Stimulated activated CD4-positive, alpha-beta T cell treated with anti-CD3 and anti-CD28 coated beads, Interleukin-1b, Interleukin-23, amount 100 ng/mL, for 24 hours (primary cell): ENCODE measurements at places on chromosomes 6 and 20.

DNA sequence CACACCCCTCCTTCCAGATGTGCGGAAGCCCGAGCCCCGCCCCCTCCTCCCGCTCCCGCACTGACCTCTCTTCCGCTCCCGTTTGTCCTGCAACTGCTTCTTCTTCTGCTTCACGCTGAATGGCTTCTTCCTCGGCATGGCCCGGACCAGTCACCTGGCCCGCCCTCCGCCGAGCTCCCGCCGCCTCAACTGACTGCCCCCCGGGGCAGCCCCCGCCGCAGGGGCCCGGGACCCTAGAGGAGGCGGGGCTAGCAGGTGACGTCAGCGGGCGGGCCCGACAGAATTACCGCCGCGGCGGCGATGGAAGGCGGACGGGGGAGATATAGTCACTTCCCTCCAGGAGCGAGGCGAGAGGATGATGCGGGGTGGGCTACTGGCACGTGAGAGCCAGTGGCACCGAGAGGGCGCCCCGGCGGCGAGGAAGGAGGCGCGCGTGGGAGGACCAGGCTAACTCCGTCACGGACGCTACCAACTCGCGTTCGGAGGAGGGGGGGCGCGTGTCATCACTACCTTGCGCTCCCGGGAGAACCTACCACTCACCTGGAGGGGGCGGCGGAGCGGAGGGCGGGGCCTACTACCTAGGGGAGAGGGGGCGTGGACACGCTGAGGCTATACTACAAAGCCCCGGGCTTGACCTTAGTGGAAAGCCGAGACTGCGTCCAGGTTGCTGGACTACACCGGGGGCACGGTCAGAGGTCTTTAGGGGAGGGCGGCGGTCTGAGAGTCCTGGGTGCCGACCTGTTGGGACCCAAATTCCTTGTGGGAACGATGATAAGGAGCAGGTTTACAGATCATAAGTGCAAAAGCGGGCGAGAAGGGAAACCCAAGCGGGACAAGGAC, at the start of gene GNL1:
TSS of gene GNL1 (minus strand) at position 424 of the 840 bp plus-strand sequence. CDS start at position 138, 286 bp downstream.
- DNase-seq: peak; percentile 98

- no peak for DNase-seq
Observed at GRCh38 chr6:112475083-112475482, 128.0 kb downstream of the RFPL4B start.

GRCh38 chr6:111958534-111958933, 85.3 kb upstream of the FYN start:
- no peak for DNase-seq

DNA sequence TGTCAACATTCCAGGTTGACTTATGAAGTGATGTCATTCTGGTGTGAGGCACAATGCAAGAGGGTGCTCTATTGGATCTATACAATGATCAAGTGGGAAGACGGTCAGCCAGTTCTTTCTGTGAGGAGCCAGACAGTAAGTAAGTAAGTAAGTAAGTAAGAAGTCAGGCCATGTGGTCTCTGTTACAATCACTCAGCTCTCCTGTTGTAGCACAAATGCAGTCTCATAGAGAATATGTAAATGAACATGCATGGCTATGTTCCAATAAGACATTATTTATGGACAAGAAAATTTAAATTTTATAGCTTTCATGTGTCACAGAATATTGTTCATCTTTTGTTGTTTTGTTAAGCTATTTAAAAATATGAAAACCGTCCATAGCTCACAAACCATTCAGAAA, 399.7 kb downstream of the BTBD3 start:
- no peak for DNase-seq

- DNase-seq: no peak
Observed at GRCh38 chr6:56827908-56828649, 126.8 kb upstream of the BEND6 start.

GRCh38 chr6:155306958-155307357, 7.3 kb downstream of the TFB1M start:
- no peak for DNase-seq

DNA sequence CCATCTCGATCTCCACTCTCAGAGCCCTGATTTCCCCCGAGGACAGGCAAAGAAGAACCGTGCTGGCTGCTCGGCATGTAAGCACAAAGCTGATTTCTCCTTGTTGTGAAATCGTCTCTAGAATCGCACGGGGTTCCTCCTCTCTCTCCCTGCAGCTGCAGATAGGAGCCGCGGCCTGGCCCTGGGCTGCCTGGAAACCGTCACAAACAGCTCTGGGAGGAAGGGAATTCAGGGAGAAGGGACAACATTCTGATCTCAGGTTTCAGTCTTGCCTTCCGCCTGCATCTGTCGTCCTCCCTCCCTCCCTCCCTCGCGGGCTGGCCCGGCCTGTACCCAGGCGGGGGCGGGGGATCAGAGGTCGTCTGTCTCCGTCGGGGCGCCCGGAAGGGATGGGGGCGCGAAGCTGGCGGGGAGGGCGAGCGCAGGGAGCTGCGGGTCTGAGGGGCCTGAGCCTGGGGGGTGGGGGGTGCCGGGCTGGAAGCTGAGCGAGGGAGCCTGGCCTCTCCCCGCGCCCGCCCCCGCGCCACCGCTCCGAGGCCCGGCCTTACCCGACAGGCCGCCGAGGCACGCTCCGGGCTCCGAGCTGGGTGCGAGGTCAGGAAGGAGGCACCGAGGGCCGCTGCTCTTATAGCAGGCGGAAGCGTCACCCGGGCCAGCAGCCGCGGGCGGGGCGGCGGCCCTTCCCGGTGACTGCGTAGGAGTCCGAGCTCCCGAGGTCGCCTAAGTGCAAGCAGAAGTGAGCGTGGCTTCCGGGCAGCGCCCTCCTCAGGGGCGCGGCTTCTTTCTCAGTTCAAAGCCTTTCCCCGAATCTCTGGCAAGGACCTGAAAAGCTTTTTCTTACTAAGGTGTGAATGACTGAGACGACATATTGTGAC, at the start of gene SERPINB1:
TSS of gene SERPINB1 (minus strand) at position 600 of the 875 bp plus-strand sequence. CDS start 1,277 bp downstream, outside the sequence.
- DNase-seq: peak; percentile 63

- DNase-seq: no peak
Observed at GRCh38 chr6:71608646-71609045, 277.7 kb upstream of the RIMS1 start.

- DNase-seq: no peak
Observed at GRCh38 chr20:57601737-57602136, 18.5 kb downstream of the ZBP1 start.

DNA sequence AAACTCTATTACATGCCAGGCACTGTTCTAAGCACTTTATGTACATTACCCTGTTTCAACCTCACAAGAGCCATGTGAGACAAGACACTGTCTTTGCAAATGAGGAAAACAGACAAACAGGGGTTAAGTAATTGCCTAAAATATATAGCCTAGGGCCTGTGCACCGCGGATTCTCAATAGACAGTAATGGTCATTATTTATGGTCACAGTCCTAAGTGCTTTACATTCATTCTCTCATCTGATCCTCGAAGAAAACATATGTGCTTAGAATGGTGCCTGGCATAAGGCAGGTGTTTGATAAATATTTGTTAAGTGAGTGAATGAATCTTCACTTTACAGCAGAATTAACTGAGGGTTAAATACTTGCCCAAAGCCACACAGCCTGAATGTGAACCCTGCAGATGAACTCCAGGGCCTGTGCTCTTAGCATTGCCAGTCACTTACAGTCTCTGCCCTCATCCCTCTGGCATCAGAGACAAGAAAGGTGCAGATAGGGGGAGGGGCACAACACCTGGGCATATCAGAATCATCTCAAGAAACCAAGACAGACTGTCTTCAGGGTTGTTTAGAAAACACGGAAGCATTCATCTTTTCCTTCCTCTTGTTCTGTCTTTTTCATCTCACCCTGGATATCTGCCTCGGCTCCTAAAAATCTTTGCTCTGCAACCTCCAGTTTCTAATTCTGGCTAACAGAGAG, 92.8 kb upstream of the SASH1 start:
- DNase-seq: no peak

DNA sequence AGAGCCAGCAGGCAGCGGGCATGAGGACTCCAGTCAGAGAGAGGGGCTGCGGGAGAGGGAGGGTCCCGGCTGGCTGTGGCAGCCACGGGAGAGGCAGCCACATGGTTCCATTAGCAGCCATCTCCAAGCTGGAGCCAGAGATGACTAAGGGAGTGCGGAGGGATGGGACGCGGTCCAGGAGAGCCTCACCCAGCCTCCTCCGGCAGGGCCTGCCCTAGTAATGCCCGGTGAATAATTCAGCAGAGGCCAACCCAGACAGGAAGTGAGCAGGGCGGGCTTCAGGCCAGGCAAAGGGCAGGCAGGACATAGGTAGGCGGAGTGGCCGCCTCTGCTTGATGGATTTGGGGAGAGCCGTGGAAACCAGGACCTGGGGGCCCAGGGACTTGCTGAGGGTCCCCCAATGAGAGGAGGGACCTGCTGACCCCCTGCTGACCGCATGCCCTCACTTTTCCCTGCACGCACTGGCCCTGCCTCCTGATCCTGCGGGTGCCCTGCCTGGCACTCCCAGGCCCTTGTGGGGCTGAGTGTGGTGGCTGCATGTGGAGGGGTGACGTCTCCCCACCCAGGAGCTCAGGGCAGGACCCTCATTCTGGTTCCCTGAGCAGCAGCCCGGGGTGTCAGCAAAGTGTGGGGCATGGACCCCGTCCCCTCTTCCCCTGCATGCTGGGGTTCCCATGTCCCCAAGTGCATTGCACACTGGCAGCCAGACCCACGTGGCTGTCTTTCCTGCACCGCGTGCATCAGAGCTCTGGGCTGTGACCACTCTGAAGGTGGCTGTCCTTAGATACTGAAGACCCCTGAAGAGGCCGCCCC, 51.8 kb upstream of the SLCO4A1 start:
- no peak for DNase-seq

- DNase-seq: no peak
Observed at GRCh38 chr6:152314483-152314832, 322.7 kb downstream of the SYNE1 start.

- no peak for DNase-seq
Observed at GRCh38 chr6:53827531-53827930, 32.7 kb downstream of the LRRC1 start.

- DNase-seq: no peak
Observed at GRCh38 chr6:103797738-103798137, 1062.0 kb downstream of the HACE1 start.

DNA sequence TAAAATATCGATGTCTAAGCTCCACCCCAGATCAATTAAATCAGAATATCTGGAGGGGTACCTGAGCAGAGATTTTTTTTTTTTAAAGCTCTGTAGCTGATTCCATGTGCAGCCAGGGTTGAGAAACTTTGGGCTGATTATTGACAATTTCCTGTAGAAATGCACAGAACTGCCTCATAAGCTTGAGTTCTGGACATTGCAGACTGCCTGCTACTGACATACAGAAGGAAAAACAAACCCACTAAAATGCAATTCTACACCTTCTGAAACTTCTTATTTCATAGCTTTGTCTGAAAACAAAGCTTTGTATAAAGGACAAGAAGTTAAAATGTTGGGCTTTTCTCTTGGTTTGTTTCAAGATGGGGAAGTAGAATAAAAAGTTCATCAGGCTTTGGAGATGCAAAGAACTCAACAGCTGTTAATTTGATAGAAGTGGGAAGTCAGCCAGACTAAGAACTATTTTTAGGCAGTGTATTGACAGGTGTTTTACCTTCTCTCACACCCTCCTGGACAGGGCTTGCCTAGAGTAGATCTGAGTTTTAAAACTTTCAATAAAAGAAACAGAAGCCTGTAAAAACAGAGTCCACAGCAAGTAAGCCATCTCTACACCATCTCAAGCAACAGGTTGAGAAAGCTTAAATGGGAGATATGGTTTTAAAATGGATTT, 147.7 kb downstream of the KCNQ5 start:
- no peak for DNase-seq

DNA sequence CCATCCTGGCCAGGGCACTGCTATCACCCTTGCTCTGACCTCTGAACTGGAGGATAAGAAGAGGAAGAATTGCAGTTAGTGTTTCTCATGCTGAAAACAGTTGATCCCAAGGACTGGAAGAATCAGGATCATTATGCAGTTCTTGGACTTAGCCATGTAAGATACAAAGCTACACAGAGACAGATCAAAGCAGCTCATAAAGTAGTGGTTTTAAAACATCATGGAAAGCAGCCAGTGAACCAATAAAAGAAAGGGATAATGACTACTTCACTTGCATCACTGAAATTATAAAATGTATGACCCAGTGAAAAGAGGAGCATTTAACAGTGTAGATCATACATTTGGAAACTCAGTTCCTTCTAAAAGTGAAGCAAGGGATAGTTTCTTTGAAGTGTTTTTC, 47.7 kb downstream of the DNAH8 start:
- no peak for DNase-seq

- no peak for DNase-seq
Observed at GRCh38 chr20:53103124-53103523, 131.0 kb downstream of the TSHZ2 start.

DNA sequence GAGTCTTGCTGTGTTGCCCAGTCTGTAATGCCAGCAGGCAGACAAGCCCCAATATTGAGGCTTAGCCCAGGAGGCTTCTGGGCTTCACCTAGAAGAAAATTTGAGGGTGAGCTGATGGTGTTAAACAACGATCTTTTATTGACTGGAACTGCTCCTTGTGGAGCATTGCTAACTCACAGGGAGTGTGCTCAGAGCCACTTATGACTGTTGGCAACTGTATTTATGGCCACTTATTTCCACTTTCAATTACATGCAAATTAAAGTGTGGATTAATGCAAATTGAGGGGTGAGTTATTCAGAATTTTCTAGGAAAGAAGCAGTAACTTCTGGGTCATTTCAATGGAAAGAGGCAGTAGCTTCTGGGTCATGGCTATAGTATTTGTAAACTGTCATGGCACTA, 317.2 kb upstream of the FKBP1C start:
- no peak for DNase-seq

DNA sequence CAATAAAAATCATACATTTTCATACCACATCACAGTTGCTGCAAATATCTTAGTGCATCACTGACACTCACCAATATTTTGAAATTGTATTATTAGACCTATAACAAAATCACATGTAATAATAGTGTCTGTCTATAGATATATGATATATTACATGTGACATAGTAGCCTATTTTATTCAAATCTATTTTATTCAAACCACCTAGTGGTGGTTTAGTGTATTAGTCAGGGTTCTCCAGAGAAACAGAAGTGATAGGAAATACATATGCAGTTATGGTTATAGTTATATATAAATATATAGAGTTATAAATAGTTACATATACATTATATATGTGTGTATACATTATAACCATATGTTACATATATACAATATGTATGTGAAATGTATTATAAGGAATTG, 366.5 kb upstream of the ARID1B start:
- DNase-seq: no peak

GRCh38 chr6:74410630-74411029, 714.6 kb downstream of the CD109 start:
- no peak for DNase-seq

DNA sequence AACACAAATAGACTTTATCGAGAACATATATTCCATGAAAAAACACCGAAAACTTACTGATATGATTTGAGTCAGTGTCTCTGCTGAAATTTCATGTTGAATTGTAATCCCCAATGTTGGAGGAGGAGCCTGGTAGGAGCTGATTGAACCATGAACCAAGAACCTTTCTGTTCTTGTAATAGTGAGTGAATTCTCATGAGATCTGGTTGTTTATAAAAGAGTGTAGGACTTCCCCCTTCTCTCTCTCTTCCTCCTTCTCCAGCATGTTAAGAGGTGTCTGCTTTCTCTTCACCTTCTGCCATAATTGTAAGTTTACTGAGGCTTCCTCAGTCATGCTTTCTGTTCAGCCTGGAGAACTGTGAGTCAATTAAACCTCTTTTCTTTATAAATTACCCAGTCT, 1289.3 kb upstream of the CITED2 start:
- DNase-seq: no peak

- no peak for DNase-seq
Observed at GRCh38 chr6:85092226-85092625, 327.8 kb upstream of the TBX18 start.

GRCh38 chr6:36980876-36981619, 4.9 kb downstream of the MTCH1 start:
- DNase-seq: no peak
